ENCODE measurements at places on chromosomes 4 and X.

DNA sequence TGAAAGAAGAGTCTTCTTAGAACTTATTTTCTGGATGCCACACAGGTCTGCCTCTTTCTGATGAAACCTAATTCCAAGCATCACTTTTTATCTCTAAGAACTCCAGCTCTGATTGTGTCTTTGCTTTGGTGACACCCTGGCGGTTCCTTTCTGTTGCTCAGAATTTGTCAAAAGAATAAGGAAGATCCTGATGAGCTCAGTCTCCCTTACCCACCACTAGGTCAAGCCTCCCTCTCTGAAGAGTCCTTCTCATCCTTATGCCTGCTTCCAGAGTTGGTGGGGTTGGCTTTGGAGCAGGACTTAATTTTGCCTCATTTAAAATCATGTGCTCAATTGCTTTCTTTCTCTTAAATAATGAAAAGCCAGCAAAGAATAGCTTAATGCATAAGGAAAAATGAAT lies 31.5 kb upstream of the RPL34 start:
- no peak for DNase-seq

DNA sequence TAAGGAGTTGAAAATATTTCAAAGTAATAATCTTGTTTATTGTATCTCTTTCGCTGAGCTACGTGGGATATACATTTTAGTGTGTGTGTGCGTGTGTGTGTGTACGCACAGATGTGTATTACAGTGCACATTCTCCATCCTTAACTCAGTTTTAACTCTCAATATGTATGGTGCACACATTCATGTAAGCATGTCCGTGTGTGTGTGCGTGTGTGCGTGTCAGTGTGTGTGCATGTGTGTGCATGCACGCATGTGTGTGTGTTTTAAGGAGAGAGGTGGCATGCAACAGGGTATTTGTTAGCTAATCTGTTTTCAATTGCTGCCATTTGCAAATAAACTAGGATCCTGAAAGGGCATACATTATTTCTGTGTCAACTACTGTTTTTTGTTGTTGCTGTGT lies 264.9 kb upstream of the CXorf51A start:
- no peak for DNase-seq

DNA sequence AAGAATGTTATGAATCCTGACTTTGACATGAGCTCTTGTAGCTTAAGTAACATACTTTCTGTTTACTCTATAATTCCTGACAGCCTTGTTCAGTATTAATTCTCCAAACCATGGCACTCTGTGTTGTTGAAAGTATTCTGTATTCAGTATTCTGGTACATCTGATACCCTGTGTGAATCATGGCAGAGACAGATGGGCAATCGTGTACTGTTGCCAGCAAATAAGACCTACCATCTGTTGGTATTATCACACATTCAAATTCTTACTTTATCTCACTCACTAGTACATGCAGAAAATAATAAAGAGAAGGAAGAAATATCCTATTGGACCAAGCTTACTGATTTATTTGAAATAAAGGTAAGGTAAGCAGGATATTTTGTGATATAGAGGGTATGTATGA lies 7.9 kb downstream of the MBTPS2 start:
- no peak for DNase-seq

GRCh38 chr4:124144238-124144654 lies 568.3 kb downstream of the ANKRD50 start:
- DNase-seq, result no peak

DNA sequence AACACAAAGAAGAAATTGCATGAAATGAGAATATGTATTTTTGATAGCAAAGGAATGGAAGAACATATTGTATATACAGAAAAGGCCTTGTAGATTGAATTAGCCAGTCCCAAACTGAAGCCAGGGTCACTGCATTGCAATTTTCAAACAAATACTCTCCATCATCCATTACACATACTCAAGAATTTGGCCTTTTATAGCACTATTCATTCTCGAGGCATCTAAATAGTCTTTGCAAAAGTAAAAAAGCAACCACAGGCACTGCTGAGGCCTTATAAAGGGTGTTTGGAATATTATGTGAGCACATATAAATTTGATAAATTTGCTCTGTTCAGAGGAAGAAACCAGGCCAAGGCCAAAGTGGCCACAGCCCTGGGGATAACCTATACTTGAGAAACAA lies 123.0 kb downstream of the ZNF827 start:
- DNase-seq, result no peak

DNA sequence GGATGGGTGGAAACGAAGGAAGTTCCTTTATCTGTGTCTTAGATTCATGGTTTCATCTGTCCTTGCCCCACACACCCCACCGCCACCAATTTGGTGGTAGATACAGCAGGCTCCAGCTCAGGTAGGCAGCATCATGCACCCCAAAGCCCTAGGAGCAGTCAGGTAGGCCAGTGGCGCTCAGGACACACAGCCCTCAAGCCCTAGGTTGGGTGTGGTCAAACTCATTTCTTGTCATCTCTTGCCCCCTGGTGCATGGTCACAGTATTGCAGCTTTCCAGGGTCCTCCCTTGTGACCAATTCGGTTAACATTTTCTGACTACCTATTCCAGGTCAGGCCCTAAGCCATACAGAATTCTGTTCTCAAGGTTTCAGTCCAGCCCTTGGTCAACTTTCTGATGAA lies 14.5 kb upstream of the PRRG3 start:
- DNase-seq, result peak; percentile 70

GRCh38 chr4:88720451-88721428 lies 23.1 kb upstream of the NAP1L5 start:
- no peak for DNase-seq

- DNase-seq, result no peak
Measured at GRCh38 chr4:123510659-123511058, 114.1 kb downstream of the SPRY1 start.

DNA sequence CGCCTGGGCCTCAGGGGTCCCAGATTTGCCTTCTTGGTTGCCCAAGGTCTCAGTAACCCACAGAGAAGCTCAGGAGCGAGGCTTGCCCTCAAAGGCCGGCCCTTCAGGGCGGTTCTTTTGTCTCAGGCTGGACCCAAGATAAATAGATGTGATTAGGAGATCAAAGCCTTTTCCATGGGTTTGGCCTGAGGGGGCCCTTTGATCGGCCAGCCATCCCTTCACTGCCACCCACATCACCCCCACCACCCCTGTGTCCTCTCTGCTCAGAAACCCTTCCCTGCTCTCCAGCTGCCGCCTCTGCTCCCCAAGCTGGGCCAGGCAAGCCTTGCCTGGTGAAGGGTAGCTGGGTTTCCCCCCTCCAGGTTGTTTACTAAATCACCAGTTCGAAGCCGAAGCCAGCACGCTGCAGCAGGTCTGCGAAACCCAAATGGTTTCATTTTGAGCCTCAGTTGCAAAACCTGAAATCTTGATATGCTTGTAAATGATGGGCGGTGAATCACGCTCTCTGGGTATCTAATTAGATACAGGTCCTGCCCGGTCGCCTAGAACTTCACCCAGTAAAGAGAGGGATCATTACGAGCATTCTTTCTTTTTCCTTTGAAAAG lies 202.6 kb upstream of the BCOR start:
- DNase-seq, result no peak

DNA sequence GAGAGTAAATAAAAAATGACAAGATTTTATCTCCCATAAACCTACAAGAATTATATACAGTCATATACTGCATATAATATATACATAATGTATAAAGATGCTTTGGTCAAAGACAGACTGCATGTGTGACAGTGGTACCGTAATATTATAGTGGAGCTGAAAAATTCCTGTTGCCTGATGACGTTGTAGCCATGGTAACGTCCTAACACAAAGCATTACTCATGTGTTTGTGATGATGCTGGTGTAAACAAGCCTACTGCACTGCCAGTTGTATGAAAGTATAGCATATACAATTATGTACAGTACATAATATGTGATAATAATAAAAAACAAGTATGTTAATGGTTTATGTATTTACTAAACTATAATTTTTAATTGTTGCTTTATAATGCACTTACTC lies 245.2 kb upstream of the CENPE start:
- DNase-seq, result no peak

DNA sequence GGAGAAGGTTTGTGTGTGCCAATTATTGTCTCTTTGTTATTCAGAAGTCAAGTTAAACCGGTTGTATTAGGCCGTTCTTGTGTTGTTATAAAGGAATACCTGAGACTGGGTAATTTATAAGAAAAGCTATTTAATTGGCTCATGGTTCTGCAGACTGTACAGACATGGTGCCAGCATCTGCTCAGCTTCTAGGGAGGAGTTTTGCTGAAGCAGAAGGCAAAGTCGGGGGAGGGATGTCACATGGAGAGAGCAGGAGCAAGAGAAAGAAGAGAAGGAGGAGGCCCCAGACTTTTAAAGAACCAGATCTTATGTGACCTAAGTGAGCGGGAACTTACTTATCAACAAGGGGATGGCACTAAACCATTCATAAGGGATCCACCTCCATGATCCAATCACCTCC lies 349.3 kb upstream of the PCDH18 start:
- DNase-seq, result no peak

DNA sequence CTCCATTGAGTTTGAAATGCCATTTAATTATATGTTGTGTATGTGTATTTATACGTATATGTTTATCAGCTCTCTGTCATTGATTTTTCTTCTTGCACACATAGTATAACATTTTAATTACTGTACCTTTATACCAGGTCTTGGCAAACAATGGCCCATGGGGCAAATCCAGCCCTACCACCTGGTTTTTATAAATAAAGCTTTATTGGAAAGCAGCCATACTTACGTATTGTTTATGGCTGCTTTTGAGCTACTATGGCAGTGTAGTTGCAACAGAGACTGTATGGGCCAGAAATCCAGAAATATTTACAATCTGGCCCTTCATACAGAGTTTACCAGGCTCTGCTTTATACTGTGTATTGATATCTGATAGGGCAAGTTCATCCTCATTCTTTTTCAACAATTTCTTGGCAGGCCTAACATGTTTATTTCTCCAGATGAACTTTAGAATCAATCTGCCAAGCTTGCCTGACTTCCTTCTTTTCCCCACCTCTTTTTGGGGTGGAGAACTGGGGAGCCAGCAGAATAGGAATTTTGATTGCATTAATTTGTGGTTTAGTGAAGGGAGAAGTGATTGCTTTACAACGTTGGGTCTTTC lies 15.8 kb downstream of the DCUN1D4 start:
- no peak for DNase-seq

DNA sequence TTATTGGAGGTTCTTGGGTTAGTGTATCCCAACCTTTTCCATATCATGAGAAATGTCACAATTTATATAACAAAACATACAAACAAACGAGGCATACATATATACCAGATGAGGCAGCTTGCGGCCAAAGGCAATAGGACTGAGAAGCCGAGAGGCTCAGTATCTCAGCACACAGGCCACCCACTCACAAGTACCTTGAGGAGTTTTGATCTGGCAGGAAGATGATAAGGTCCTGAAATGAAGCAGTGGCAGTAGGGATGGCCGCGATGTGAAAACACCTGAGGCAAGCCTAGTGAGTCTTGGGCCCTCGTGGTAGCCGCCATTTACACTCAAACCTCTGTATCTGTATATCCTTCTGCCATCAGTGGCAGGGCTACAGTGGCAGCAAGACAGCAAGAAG lies 55.3 kb upstream of the PRPS1 start:
- DNase-seq, result no peak

GRCh38 chrX:37871626-37872302 lies 24.4 kb upstream of the DYNLT3 start:
- peak; percentile 31 for DNase-seq

DNA sequence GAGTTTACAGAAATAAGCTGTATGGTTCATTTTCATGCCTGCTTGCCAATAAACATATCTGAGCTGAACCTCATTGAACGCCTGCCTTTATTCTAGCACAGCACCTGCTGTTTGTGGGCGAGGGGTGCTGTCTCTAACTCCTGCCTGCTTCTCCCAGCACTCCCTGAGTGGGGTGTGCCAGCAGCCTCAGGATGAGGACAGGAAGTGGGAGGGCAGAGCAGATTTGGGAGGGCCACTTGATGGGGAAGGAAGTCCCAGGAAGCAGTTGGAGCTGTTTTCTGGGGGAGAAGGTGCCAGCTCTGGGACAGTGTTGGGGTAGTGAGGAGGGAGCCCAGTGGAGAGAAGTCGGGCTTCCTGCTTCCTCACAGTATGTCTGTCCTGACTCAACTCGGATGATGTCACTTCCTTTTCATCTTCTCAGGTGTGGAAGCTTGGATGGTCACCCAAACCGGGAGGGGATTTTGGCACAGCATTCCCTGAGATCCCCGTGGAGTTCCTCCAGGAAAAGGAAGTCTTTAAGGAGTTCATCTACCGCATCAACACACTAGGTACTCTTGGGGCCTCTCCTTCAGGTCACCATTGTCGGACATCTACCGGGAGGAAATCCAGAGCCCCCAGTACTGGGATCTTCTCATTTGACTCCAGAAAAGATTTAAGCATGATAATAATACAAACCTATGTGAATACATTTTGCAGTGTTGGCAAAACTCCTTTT lies 29.0 kb upstream of the MSANTD1 start:
- DNase-seq, result no peak

DNA sequence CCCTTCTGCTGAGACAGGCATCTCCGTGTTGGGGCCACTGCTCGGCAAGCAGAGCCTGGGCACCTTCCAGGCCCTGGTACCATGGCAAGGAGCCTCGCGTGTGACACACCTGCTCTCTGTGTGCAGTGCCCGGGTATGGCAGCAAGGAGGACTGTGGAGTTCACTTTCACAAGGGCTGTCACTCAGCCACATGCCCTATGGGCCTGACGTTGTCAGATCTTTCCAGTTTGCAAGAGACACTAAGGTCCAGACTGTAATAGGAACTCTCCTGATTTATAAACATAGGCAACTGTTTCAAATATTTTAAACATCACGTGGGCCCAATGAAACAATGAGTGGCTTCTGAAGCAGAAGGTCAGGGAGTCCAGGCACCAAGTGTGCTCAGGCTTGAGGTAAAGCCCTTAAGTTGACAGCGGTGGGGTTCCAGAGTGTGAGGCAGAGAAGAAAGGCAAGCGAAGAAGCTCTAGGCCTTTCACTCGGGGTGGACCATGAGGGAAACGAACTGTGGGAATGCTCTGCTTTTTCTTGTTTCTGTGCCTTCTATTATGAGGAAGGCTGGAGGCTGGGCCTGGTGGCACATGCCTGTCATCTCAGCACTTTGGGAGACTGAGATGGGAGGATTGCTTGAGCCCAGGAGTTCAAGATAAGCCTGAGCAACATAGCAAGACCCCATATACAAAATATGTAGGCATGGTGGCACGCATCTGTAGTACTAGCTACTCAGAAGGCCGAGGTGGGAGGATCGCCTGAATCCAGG lies 108.6 kb upstream of the TRIM2 start:
- no peak for DNase-seq

DNA sequence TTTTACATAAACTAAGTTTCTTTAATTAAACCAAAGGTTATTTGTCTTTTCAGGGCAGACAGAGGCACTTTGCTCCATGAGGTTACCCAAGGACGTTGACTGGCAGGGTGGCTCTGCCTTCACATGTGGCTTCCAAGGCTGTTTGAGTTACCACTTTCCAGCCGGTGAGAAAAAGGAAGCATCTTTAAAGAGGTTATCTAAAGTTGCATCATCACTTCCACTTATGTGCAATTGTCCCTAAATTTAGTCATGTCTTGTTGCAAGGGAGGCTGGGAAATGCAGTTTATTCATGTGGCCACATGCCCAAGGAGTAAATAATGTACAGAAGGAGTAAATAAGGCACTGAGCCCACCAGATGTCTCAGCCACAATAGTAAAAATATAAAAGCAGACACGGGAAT lies 29.0 kb upstream of the RAP1GDS1 start:
- no peak for DNase-seq

- DNase-seq, result no peak
Measured at GRCh38 chr4:72966652-72967051, 102.9 kb downstream of the COX18 start.

Data from HEK293T (cell line).